BJ (cell line): ENCODE measurements at places on chromosomes 7 and 10.

GRCh38 chr10:62638062-62638477, 166.4 kb upstream of the ADO start:
- DNase-seq, result no peak

DNA sequence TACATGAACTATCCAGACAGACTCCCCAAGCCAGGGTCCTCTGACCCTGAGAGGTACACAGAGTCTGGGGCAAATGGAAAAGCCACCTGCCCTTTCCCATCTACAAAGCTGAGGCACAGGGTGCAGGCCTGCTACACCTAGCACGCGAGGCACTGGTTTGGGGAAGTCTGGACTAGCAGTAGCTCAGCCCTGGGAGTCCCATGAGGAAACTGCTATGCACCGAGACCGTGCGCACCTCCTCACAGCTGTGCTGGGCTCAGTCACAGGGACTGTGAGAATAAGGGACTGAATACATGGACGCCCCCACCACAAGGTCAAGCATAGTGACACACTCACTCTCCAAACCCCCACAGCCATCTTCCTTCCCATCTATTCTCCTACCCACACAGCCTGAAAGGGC, 8.2 kb downstream of the MAT1A start:
- DNase-seq, result no peak

GRCh38 chr7:126720232-126720631, 532.5 kb downstream of the GRM8 start:
- no peak for DNase-seq

DNA sequence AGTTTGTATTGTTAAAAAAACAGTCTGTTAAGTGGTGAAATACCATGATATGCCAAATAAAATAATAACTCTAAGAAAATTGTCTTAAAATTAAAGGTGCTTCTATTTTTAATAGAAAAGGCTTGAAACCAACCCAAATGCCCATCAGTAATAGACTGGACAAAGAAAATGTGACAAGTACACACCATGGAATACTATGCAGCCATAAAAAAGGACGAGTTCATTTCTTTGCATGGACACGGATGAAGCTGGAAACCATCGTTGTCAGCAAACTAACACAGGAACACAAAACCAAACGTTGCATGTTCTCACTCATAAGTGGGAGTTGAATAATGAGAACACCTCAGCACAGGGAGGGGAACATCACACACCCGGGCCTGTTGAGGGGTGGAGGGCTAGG, 7.1 kb downstream of the CNTNAP2 start:
- DNase-seq, result no peak

GRCh38 chr10:113426181-113426877, 126.5 kb upstream of the HABP2 start:
- no peak for DNase-seq

DNA sequence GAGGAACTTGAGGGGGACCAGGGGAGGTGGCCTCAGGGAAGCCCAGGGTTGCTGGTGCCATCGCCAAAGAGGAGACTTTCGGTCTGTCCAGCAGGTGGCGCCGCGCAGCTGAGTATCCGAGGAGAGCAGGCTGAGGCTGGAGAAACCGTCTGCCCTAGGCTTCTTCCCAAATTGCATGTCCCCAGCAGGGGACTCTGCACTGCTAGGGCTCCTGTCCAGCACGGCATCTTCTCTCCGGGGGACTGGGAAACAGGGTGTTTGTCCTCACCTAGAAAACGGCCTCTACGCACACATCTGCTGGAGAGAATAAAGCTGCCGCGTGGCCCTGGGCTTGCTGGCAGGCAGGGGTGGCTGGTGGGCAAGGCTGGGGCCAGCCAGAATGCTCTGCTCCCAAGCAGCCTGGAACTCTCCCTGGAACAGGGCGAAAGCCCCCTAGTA, 161.9 kb downstream of the SH2D4B start:
- no peak for DNase-seq

- DNase-seq, result no peak
Observed at GRCh38 chr7:106599343-106599698, 61.6 kb downstream of the CCDC71L start.

GRCh38 chr7:132410385-132410784, 165.9 kb downstream of the PLXNA4 start:
- DNase-seq, result no peak

DNA sequence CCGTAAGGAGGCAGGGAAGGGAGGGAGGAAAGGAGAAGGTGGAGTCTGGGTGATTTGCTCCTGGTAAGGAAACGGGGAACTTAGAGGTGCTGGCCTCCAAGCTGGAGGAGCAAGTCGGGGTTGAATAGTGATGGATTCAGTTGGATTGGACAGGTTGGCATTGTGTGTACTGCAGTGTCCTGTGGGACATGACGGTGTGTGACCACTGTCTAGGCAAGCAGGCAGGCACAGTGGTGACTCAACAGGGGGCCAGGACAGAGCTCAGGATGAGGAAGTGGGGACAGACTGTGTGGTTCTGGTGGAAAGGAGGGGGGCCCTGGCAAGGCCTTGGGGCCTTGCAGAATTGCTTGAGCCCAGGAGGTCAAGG, 48.8 kb downstream of the COL26A1 start:
- no peak for DNase-seq

DNA sequence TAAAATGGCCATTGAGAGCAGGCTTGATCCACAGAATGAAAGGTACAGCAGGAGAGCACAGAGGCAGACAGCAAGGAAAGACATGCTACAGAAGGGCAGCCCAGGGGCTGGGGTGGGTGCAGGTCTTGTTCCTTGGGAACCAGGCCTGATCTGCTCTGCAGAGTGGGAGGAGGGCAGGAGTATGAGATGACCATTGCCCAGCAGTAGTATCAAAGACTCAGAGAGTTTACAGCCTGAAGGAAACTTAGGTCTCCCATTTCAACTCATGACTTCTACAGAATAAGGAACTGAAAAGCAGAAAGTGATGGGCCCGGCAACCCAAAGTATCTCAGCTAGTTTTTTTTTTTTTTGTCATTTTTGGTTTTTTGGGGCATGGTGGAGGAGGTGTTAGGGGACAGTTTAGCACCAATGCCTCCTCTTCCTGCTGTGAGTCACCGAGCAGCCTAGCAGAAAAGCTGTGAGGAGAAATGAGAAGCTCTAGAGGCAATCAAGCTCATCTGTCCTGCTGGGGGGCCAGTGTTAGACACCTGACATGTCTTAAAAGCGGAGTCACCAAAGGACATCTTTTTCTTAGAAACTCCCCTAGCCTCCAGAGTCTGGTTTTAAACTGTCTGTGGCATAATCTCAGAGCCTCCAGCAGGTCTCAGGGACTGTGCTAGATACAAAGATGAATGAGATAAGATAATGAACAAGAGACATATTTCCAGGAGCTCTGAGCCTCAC, 34.3 kb upstream of the HERPUD2 start:
- DNase-seq, result no peak

- peak; percentile 55 for DNase-seq
Observed at GRCh38 chr7:42236976-42237810, at the start of gene GLI3. GLI3 (minus strand) TSS chr7:42237209; CDS start chr7:42223253, 13,956 bp downstream.

DNA sequence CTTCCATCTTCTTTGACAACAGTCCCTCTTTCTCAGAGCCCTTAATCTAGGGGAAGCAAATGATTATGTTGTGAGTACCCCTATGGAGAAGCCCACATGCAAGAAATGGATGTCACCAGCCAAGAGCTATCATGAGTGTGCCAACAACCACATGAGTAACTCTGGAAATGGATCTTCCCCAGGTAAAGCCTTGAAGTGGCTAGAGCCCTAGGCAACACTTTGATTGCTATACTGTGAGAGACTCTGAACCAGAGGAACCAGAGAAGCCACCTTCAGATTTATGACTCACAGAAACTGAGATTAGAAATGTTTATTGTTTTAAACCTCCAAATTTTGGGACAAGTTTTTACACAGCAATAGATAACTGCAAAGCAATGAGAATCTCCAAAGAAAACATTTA, 60.9 kb upstream of the COL1A2 start:
- no peak for DNase-seq

DNA sequence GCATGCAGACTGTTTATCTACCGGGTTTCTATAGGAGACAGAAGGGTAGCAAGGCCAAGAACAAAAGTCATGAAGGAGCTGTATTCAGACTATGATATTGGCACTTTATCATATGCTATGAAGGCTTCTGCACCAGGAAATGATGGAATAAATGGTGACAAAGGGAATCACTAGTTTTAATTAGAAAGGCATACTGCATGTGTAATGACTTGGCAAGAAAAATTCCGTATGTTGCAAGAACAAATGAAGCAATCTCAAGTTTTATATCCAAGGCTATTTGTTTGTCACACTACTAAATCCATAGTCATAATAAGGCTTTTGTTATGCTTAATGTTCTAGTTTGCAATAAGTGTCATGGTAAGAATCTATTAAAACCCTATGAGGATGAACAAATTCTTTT, 230.9 kb downstream of the ZEB1 start:
- DNase-seq, result peak; percentile 16

DNA sequence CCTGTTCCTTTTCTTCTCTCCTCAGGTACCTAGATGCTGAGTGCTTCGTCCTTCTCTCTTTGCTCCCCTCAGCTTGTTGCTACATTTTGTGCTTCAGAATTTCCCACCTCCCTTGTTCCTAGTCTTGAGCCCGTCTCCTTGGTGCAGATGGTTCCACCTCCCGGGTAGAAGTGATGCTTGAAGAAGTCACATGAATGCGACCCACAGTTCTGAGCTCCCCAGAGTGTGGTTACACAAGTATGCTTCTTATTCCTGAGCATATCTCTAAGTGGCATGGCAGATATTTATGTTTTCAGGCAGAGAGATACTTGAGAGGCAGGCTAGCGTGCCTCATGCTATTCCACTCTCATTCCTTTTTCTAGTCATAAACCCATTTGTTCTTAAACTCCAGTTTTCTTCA, 34.0 kb downstream of the INPP5F start:
- no peak for DNase-seq

GRCh38 chr7:24406053-24406788, 122.2 kb downstream of the NPY start:
- DNase-seq, result no peak

- DNase-seq, result no peak
Observed at GRCh38 chr10:103168438-103168837, 24.6 kb downstream of the NT5C2 start.

- DNase-seq, result no peak
Observed at GRCh38 chr10:34547695-34548094, 267.4 kb downstream of the PARD3 start.

DNA sequence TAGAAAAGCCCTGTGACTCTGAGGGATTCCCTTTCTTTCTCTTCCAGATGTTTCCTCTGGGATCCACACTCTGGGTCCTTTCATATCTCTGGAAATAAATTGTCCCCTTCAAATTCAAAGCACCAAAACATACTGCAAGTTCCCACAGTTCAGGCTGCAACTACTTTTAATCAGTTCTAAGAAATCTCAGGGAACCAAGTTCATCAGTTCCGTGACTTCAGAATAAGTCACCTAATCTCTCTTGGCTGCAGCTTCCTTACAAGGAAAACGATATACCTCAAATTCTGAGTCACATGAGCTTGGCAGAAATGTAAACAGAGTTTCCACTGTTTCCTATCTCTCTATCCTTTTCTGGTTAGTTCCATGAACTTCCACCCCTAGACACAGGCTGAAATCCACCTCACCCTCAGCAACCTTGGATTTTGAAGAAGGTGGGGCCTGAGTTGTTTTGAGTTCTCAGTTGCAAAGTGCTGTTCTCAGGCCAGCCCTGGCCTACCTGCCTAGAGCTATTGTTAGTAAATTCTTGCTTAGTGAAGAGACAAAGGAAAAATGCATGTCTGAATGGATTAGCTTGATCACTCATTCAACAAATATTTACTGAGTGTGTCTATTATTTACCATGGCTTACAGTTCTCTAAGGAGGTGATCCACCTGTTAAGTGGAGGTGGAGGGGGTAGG, 59.3 kb upstream of the IL6 start:
- no peak for DNase-seq

- no peak for DNase-seq
Observed at GRCh38 chr10:117284716-117285494, 44.0 kb downstream of the SLC18A2 start.

GRCh38 chr7:99267481-99267840, 5.2 kb upstream of the MYH16 start:
- peak; percentile 15 for DNase-seq

GRCh38 chr7:77887567-77887966, 89.0 kb downstream of the PHTF2 start:
- DNase-seq, result peak; percentile 64

GRCh38 chr7:114533131-114533530, 118.5 kb downstream of the FOXP2 start:
- no peak for DNase-seq

GRCh38 chr10:73190188-73190587, 22.3 kb downstream of the FAM149B1 start:
- DNase-seq, result no peak

DNA sequence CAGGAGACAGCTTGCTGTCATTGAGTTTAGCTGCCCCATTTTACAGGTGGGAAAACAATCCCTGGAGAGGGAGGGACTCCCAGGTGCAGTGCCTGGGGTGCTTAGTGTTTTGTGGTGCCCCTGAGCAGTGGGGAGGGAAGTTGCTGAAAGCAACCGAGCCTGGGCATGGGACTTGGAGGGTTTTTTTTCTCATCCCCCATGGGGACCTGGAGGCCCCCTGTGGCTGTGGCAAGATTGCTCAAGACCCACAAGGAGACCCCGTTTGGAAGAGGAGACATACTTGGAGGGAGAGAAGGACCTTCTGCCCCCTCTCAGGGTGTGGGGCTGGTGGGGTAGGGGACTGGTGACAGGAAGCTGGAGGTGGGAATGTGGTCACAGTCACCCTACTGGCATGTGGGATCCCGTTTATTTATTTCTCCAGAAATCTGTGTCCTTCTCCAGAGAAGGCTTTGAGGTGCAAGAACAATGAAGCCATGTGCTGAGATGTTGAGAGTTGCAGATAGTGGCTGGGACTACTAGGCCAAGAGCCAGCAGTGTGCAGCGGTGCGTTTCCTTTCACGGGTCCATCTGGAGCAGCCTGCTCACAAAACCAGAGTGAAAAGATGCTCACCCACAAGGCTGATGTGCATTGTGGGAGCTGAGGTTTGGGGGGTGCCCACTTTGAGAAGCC, 21.5 kb downstream of the ZMIZ1 start:
- DNase-seq, result no peak

GRCh38 chr10:660413-660969, 29.0 kb downstream of the DIP2C start:
- no peak for DNase-seq

GRCh38 chr10:123999261-123999660, 94.1 kb downstream of the CHST15 start:
- no peak for DNase-seq
